ENCODE measurements at places on chromosomes 5 and 9.

GRCh38 chr5:79924936-79925893 is 65.8 kb downstream of the MTX3 start:
- peak; percentile 52 for DNase-seq

DNA sequence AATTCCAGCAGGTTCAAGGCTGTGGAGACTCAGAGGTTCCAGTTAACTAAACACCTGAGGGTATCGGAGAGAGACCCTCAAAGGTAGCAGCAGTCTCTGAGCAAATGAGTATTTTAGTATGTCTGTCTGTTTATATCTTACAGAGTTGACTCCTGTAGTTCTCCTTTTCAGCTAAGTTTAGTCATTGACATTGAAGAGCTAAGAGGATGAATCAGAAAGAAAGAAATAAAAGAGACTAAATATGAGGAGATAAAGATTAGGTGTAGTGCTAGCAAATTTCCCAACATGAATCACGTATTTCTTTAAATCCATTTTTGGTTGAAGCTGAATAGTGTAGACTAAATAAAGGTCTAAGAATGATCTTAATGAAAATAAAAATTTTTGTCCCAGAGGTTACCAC is 474.0 kb upstream of the RGMB start:
- peak; percentile 35 for DNase-seq

DNA sequence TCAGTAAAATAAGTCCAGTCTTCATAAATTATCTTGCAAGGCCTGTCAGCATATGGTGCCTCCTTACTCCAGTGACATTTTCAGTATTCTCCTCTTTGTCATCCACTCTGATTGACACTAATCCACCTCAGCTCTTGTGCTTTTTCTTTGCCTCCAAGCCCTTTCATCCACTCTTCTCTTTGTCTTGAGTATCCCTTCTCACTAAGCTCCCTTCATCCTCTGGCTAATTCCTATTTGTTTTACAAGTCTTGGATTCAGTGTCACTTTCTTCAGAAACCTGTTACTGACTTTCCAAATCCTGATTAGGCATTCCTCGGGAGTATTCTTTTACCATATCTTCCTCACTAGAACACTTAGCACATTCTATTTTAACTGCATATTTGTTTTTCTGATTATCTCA is 100.6 kb upstream of the VCAN start:
- DNase-seq = no peak

DNA sequence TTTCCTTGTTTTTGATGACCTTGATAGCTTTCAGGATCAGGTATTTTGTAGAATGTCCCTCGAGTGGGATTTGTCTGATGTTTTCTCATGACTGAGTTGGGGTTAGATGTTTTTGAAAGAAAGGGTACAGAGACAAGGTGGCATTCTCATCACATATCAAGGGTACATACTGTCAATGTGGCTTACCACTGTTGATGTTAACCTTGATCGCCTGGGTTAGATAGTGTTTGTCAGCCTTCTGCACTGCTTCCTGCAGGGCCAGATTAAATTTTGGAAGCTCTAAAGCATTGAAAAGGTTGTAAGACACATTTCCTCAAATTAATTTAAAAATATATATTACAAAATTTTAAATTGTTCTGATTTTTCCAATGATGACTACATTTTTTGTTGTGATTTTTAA is 287.4 kb upstream of the ACTBL2 start:
- no peak for DNase-seq

DNA sequence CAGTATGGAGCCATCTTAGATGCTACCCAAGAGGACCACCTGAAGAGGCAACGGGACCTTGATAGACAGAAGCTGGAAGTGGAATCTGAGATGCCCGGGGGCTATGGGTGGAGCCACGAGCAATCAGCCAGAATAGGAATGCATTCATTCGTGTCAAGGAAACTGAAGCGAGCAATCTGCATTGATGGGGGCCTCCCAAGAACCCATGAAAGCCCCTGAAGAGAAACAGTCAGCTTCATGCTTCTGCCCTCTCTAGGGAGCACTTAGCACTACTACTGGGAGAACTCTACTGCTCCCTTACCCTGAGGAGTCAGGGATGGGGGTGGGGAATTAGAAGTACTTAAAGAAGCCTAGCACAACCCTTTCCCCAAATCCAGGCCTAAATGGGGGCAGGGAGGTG is 51.9 kb upstream of the TCERG1 start:
- no peak for DNase-seq

DNA sequence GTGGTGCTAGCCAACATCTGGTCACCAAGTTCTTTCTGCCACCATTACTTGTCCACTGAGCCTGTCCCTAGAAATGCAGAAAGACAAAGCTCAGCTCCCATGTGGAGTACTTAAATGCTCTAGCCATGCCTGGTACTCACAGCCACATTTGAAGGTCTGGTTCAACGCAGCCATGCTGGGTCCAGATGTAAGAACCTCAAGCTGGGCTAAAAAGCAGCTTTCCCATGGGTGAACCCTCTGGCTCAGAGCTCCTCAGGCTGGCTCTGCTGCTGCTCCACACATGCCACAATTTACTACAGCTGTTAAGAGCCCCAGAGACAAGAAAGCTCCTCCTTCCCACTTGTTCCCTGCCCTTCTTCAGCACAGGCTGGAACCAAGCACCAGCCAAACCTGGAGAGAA is 97.1 kb upstream of the LRRTM2 start:
- DNase-seq = peak; percentile 36

- no peak for DNase-seq
These were observed 25.6 kb downstream of the POU5F2 start for GRCh38 chr5:93715761-93716160.

DNA sequence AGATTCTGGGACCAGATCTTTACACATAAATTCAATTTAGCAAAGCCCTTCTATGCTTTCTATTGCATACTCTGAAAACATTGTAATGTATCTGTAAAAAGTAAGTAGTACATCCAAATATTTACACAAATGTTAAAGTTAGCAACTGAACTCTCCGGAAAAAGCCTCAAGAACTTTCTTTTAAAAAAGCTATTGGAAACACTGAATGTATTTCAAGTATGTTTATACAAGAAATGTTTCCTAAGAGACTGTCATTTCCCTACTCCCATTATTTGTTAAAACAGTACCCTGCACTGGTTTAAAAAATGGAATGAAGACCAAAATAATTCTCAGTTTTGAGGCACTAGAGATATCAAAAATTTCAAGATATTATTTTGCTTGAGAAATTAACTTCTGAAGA is 44.8 kb upstream of the TRIM36 start:
- DNase-seq = no peak

DNA sequence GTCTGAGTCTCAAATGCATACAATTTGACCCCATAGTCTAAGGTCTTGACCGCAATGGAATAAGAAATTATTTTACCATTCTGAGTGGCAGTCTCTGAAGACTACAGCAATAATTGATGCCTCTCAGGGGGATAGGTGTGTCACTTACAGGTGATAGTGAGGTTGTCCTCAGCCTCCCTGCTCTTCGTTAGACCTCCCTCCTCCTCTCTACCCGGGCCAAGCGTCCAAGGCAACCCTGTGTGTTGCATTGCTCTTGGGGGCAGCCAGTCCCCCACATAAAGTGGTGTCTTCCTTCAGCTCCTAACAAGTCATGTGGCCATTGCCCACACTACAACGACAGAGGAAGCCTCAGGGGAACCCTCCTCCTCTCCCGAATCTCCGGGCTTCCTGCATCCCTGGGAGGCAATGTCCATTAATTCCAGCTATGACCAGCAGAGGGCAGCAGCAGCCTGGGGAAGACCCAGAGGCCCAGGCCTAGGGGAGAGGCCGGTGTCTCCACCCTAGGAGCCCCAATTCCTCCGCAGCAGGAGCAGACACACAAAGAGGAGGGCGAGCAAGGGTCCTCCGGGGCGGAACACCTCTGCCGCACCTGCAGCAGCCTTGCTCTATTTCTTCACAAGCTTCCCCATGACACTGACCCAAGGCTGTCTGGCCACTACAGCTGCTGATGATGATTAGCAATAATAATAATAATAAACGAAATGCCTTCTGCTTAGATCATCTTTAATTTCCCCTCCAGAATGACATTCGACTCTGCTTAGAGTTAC is 134.8 kb downstream of the KCNIP1 start:
- peak; percentile 54 for DNase-seq

- DNase-seq = no peak
These were observed 18.3 kb upstream of the SPATA9 start for GRCh38 chr5:95701074-95701473.

DNA sequence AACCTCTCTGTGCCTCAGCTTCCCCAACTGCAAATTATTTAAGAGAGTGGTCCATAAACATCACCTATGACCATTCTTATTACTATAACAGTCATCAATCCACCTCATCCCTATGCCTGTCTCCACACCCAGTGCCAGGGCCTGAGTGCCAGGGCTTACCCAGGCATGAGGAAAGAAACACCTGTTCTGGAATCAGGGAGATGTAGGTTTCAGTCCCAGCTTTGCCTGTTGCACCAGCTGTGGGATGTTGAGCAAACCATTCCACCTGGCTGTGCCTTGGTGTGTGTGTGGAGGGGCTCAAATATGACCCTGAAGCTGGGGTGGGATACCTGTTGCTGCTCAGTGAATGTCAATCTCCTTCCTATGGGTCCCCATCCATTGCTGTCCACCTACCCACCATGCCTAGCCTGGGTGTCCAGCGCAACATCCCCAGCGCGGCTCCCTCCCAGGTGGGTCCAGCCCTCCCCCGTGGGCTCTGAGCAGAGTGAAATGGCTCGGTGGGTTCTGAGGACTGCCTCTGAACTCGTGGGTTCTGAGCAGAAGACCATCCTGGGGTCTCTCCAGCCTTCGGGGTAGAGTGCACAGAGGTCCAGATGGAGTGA is 16.3 kb downstream of the AKNA start:
- DNase-seq = no peak

DNA sequence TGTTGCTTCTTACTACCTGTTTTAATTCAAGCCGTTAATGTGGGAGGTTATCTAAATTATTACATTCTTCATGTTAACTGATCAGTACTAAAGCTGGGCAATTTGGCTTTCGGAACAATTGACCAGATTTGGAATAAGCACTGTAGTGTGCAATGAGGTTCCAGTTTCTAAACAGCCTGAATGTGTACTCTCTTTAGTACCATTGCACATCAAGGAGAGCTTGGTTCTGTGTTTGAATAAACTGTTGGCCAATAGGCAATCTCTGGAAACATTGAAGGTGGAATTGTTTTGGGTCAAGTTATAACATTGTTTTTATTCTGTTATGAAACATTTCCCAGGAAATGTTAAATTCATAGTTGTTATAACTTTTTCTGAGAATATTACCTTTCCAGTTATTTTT is 105.2 kb downstream of the PBX3 start:
- DNase-seq = no peak

GRCh38 chr5:115892021-115892420 is 50.3 kb downstream of the AP3S1 start:
- no peak for DNase-seq

DNA sequence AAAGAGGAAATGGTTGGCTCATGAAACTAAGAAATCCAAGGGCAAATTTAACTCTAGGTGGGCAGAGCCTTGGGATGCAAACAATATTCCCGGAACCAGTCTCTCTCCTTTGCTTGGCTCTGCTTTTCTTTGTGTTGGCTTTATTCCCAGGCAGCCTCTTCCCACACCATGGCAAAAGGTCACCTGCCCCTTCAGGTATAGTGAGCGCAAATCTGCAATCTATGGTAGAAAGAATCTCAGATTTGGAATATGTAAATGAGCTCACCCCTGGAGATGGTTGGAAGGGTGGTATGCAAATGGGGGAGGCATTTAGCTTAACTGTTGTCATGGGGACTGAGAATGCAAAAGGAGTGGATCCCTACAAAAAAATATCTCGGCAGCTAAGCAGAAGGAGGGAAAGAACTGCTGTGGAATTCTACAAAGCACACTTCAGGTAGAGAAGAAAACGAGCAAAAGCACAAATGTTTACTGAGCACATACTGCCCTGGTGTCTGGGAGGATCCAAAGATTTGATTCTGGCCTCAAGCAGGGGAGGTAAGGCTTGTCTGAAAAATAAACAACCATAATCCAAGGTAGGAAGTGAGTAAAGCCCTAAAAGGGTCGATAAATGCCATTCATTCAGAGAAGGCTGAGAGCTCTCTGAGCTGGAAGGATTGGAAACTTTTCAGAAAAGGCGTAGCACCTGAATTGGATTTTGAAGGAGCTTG is 139.7 kb downstream of the TLE1 start:
- no peak for DNase-seq

DNA sequence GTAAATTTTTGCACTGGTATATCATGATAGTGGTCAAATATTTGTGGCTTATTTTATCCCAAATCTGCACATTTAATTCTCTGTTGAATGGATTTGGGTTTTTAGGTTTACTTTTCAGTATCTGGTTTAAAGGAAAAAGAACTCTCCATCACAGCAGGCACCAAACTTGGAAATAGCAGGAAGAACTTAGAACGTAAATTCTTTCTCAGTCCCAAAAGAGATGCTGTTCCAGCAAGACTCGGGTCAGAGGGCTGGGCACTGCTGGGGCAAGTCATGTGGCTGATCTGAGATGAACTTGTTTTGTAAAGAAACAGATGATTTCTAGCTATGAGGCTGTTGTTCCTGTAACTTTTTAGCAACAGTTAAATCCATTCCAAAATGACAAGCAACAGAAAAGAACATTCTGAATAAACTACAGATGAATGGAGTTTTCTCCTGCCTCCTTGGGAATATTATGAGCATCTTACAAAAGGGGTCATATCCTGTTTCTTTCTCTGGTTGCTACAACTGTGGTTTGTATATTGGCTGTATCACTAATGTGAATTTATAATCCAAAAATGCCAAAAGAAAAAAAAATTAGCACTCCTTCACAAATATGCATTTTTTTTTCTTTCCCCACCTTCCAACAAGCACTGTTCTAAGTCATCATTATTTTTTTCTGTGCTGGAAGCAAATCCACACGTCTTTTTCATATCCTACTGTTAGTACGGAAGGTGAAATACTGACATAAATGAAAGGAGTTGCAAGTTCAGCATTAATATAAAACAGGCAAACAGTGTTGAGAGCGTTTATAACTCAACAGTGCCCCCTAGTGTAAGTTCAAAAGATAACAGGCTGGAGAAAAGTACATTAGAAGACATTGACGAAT is 31.1 kb downstream of the OR2K2 start:
- DNase-seq = peak; percentile 76

DNA sequence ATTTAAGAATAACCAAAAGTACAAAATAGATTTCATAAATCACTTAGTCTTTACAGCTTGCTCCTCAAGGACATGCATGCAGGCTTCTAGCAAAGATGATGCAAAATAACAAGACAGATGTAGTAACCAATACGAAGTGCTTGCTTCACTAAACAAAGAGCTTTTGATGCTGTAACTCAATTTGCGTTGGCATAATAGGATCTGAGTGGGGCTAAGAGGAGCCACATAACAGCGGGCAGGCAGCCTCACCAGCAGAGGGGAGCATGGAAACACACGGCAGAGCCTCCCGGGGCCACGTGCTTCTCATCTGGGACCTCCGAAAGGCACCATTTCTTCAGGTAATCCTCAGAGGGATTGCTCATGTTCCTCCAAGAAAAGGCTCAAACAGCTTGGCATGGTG is 139.7 kb downstream of the C5orf15 start:
- DNase-seq = no peak

DNA sequence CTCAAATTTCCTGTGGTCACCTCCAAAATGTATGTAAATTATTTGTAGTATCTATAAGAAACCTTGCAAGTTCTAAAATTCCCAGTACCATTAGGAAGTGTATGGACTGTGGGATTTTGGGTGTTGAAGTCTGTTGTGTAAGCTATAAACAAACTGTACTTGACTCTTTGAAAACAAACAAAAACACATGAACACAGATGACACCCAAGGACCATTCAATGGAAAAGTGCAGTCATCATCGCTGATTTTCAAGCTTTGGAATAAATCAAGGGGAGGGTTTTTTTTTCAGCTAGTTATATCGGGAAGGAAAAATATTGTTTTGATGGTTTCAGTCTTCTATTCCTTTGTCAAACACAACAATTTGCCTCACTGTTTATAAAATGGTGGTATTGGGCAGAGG is 49.6 kb downstream of the ELL2 start:
- DNase-seq = peak; percentile 22
